ENCODE measurements at places on chromosomes 1 and 21.

- DNase-seq = no peak
Measured at GRCh38 chr1:187871177-187871845, 1042.6 kb downstream of the PLA2G4A start.

- DNase-seq = no peak
Measured at GRCh38 chr1:41380979-41381691, 19.9 kb downstream of the FOXO6 start.

DNA sequence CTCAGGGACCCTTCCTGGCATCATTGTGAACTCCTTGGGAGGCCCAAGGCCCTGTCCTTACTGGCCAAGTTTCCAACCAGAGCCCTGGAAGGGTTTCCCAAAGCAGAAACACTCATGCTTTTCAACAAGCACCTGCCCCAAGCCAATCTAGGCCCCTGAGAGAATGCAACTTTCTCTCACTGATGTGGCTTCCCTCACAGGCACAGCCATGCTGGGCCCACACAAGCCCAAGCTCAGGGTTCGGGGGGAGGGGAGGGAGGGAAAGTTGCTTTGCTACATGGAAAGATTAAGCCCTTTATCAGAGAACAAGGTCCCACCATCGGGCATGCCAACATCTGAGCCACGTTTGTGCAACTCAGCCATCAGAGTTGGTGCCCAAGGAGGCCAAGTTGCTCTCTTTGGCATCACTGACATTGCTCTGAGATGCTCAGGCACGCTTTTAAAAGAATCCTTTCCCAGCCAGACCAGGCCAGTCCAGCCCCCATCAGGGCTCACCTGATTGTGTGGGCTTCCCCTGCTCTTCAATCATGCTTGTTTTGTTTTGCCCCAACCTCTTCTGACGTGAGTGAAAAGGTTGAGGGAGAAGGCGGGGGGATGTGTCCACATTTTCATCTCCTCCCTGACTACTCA, 43.5 kb downstream of the RIMS3 start:
- DNase-seq = no peak

GRCh38 chr1:183954496-183954895, 83.0 kb downstream of the COLGALT2 start:
- no peak for DNase-seq

- no peak for DNase-seq
Measured at GRCh38 chr1:204141131-204141530, 10.7 kb downstream of the ETNK2 start.

- no peak for DNase-seq
Measured at GRCh38 chr1:240462766-240463395, 149.1 kb downstream of the GREM2 start.

- no peak for DNase-seq
Measured at GRCh38 chr1:6351480-6352137, 42.0 kb downstream of the ACOT7 start.

GRCh38 chr21:36080386-36080785, 10.6 kb downstream of the CBR1 start:
- no peak for DNase-seq

DNA sequence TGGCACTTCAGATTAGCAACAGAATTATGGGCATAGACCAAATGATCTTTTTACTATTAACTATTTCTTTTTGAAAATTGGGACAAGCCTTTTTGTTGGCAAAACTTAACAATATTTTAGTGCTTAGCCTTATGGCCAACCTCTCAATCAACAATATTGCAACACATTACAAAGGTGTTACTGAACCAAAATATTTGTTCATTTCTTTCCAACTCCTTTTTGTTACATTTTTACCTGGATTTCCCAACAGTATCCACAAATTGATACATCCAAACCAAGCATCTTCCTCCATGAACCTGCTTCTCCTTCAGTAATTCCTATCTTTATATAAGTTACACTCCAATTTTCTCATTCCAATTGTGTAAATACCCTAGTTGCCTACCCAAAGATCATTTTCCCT, 1.5 kb upstream of the AMPD1 start:
- DNase-seq = no peak

- DNase-seq = no peak
Measured at GRCh38 chr1:169090900-169091311, 15.6 kb upstream of the ATP1B1 start.

- DNase-seq = no peak
Measured at GRCh38 chr1:25134801-25135461, 97.4 kb downstream of the SYF2 start.

DNA sequence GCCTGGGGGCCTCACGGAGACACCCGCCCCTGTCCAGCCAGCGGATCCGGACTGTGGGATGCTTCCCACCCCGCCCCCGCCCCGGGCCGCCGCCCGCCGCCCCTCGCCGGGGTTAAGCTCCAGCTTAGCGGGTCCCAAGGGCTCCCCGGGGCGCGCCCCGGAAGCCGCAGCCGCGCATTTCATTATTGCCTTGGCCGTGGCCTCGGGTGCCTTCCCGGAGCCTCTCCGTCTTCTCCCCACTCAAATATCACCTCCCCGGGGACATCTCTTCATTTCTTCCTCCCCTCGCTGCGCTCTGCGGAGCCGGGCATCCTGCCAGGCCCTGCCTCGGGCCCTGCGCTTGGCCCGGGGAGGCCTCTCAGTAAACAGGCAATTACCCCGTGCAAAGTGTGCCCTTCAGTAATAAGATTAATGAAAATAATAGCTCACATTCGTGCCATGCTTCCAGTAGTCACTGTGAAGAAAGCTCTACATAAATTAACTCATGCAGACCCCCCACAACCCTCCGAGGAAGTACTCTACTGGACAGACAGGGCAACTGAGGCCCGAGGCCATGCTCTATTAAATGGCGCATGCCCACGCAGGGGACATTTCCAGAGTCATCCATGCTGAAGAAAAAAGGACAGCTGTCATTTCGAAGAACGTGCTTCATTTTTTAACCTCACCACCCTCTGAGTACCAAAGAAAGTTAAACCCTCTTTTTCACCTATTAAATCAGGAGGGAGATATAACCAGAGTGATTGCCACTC, 49.9 kb upstream of the LAPTM5 start:
- no peak for DNase-seq

GRCh38 chr1:62621907-62622306, 24.6 kb downstream of the ANGPTL3 start:
- DNase-seq = no peak

DNA sequence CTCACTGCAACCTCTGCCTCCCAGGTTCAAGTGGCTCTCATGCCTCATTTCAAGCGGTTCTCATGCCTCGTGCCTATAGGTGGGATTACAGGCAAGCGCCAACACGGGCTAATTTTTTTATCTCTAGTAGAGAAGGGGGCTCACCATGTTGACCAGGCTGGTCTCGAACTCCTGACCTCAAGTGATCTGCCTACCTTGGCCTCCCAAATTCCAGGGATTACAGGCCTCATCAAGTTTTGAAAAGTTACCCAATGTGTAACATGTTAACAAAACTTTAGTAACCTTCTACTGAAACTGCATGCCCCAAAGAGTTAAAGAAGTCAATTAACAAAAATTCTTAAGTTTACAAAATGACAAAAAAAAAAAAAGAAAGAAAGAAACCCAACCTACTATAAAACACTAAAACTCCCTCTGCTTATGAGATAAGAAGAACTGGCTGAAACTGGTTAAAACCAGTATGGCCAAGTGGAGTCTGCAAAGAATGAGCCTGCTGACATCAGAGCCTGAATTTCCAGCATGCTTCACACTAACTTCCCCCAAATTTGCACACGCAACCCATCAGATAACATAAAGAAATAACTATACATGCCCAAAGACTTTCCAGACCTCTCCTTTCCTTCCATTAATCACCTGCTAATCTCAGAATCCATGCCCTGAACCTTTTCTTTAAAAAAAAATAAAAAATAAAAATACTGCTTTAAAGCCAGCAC, 25.5 kb upstream of the PSMG1 start:
- no peak for DNase-seq

DNA sequence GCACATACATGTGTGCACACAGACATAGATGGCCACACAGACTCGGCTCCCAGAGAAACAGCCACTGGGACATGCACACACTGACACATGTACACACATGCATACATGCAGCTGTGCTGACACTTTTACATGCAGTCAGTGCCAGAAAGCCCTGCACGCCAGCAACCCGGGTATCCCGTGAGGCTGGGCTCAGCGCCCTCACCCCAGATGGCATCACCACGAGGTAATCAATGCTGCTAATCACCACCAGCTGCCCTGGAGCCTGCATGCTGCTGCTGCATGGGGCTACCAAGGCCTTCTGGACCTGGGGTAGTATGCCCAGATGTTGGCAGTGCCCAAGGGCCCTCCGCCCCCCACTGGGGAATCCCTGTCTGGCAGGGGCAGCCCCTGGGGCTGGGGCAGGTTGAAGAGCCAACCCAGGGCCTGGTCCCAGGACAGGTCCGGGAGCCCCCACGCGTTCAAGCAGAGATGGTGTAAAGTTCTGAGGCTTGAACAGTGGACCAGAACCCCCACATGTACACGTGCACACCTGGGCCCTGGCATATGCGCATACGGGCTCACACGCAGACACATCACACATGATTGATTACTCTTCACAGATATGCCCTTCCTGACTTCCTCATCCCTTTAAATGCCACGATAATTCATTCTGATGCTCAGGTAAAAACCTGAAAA, 2.7 kb upstream of the COL16A1 start:
- DNase-seq = no peak

DNA sequence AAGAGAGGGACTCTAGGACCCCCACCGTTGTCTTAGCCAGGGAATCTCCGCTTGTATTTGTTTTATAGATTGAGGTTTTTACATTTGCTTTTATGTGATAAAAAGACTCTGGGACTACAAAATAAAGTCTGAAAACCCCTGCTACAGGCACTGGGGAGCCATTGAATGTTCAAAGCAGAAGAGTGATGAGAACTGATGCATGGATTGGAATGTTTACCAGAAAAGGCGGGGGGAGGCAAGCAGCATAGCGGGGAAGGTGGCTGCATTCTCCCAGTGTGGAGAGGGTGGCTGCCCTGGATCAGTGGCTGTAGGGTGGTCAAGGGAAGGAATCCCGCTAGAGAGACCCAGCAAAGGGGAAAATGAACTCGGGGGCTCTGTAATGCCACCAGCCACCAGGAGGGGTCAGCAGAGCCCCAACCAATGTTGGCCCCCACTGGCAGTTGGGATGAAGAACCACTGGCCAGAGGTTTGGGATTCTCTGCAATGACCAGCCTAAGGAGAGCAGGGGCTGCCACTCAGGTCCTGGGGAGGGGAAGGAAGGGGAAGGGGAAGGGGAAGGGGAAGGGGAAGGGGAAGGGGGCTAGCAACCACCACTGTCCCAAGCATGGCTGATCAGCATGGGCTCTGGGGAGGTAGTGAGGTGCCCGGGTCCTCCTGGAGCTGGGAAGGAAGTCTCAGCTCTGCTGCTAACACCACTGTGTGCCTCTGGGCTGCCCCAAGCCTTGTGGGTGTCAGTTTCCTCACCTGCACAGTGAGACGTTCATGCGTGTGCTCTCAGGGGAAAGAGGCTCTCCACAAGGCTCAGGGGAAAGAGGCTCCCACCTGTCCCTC, 19.2 kb upstream of the PEF1 start:
- DNase-seq = peak; percentile 56

GRCh38 chr1:32263744-32264143, 12.7 kb downstream of the LCK start:
- DNase-seq = no peak

- DNase-seq = peak; percentile 43
Measured at GRCh38 chr1:234400773-234401172, 27.5 kb downstream of the COA6 start.

DNA sequence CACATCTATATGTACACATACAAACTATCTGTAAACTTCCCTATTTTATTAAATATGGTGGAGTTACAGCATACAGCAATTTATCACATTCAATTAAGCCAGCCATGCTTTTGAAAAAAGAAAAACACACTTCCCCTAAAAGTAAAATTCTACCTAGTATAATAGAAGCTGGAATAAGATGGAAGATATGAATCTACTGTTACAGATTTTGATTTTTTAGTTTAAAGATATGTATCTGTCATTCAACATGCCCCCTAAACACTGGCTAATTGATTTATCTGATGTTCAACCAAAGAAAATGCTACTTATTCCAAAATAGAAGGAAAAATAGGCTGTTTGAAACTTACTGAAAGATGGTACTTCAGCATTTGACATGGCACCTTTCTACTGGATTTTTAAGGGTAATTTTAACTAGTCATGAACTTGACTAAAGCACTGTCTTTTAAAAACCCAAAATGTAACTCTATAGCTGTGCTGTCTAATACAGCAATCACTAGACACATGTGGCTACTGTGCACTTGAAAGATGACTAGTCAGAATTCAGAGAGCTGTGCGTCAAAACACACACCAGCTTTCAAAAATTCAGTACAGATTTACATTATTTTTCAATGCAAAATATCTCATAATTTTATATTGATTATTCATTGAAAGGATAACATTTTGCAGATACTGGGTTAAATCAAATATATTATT, 25.0 kb downstream of the NRIP1 start:
- no peak for DNase-seq

DNA sequence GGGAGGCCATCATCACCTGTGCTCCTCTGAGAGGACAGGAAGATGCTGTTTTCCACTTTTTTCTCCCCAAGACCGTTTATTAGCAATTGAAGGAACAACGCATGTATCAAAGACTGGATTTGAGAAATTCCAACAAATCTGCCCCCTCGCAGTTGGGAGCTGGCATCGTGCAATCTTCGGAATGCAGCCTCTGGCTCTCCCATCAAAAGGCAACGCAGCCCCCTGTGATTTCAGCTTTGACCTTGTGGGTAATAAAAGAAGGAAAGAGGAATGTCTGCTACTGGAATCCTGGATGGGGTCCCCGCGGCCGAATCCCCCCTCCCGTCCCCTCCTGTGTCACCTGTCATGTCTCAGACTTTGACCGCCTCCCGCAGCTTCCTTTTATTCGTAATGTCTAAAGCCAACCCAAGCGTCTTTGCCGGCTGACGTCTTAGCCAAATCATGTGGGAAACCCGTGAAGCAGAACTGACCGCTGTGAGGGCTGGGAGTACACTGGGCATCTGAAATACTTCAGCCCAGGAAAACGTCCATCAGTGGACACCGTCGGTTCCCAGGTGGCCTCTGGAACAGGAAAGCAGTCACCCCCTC, 101.5 kb downstream of the WDR4 start:
- DNase-seq = no peak
